CD14-positive monocyte (primary cell): ENCODE measurements at places on chromosomes 6 and 20.
A peak's percentile ranks its signal among the peaks of the same experiment; 100 is the strongest.

DNA sequence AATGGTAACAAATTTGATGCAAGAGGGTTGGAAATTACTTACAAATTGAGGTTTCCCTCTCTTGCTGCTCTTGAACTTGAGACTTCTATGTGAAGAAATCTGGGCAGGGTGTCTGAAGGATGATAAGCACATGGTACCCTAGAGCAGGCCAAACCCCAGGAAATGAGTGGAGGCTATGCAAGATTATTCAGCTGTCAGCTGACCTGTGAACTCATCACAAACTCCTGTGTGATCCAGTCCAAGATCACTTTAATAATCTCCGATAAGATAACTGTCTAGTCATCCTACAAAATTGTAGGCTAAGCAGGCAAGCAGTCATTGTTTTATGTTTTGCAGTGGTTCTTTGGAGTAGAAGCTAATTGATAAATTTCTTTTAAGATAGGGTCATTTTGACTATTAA lies 213.1 kb downstream of the BTBD3 start:
- DNase-seq = no peak

GRCh38 chr20:1894951-1895673 lies at the start of gene SIRPA:
Gene SIRPA, plus strand, starts transcription at chr20:1895407. Its CDS starts 41 bp downstream, at chr20:1895448.
- peak; percentile 73 for DNase-seq

- DNase-seq = no peak
Observed at GRCh38 chr20:37669773-37670236, 24.0 kb upstream of the CTNNBL1 start.

- no peak for DNase-seq
Observed at GRCh38 chr6:39421383-39422225, 99.1 kb upstream of the KCNK16 start.

DNA sequence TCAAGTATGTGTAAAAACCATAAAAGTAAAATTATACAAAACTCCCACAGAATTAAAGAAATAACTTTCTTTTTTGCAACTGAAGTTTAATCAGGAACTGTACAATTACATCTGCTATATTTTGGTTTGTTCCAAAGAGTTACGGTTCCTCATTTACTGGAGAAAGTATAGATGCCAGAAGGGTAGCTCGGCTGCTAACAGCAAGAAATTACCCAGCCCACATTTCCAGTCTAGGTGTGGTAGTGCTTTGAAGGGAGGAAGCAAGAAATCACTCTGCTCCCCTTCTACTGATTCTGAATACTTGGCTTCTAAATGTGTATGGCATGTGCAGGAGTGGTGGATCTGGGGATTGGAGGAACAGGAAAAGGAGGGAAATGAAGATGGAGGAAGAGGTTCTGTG lies 441.3 kb downstream of the CDC5L start:
- DNase-seq = peak; percentile 7

- no peak for DNase-seq
Observed at GRCh38 chr6:20932284-20932683, 398.0 kb downstream of the CDKAL1 start.

DNA sequence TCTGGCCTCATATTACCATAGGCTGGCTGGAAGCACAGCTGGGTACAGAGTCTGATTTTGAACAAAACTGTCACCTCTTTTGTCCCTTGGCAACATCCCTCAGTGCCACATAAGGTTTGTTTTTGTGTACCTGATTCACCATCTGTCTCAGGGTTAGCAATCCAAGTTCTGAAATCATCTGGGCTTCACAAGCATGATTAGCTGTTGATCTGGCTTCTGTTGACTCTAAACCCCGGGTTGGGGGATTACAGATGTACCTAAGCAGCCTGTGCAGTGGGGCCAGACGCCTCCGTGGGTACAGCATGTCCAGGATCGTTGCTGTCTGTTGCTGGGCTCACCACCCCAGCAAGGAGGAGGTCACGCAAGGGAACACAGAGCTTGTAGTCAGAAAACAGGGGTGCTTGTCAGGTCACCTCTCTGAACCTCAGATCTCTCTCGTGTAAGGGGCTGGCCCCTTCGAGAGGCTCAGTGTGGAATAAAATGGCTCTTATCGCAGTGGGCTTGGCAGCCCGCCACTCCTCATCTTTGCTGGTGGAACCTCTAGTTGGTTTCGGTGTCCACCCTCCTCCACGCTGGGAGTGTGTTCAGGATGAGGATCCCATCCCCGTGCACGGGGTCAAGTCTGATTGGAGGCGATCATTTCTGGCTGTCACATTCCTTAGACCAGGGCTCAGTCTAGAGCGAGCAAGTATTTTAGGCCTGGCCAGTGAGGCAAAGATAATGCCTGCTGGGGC lies 39.2 kb upstream of the ZNF831 start:
- DNase-seq = no peak

- DNase-seq = no peak
Observed at GRCh38 chr6:112207131-112207530, 47.2 kb downstream of the LAMA4 start.

DNA sequence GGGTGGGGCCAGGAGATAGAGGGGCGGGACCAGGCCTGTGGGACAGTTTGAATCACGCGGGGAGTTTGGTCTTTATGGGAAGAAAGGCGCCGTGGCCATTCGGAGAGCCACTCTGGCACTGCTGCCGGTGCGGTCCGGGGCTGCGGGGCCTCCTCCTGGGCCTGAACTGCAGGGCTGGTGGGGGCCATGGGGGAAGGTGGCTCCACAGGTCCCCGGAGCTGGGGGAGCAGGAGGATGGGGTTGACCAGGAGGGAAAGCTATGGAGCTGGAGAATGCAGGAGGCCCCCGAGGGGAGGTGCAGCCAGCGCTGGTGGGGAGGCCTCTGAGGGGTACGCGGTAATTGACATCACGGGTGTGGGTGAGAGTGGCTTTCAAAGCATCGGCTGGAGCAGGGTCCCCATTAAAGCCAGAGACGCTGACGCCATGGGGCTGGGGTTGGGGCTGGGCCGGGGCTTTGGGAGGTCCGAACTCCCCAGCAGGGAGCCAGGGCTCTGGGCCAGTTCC lies 1.8 kb upstream of the BHLHE23 start:
- DNase-seq = no peak

DNA sequence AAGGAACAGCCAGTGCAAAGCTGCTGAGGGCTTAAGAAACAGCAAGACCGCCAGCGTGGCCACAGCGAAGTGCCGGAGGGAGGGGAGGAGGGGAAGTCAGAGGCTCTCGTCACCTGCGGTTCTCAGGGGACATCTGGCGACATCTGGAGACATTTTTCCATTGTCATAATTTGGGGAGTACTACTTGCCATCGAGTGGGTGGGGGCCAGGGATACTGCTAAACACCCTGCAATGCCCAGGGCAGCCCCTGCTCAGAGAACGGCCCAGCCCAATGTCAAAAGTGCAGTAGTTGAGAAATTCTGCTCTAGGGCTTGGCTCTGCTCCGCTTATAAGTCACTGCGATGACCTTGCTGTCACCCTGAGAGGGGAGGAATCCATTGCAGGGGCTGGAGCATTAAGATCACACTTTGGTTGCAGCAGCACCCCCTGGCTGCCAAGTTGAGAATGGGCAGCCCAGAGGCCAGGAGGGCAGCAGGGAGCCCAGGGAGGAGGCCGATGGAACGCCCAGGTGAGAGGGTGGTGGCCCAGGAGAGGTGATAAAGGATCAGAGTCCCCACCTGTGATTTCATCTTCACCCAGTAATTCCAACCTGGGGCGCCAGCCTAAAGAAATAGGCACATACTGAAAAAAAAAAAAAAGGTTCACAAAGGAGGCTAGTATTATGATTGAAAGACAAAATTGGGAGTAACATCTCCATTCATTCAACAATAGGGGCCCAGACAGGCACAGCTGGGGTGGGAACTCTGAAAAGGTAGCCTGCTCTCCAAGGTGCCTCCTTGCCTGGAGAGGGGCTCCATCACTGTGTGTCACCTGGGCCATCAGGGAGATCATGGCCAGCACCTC lies 218.2 kb downstream of the BMP7 start:
- no peak for DNase-seq

DNA sequence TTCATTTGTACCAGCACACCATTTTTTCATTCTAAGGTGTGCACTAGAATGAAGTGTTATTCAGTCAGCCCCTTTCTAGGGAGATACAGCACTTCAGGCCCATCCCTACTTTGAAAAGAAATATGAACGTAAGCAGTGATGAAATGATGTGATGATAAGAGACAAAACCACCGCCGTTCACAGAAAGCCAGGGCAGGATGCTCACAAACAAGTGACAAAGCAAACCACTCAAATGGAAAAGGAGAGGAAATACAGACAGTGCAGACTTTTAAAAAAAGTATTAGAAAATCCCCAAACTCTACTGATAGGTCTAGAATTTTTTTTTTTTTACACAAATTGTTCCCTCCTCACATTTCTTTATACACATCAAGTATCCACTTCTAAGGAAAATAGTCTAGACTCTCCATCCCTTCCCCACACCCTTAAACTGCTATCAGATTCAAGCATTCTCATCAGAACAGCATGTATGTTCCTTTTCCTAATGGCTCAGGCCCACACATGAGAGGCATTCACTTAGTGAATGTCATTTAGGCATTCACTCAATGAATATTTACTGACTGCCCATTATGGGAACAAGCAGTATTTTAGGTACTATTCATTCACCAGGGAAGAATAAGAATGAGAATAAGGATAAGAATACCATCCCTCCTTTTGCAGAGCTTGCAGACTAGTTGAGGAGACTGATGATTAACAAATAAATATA lies 243.5 kb downstream of the GMPR start:
- no peak for DNase-seq

GRCh38 chr20:46530640-46531039 lies 17.3 kb upstream of the ZNF334 start:
- DNase-seq = no peak

GRCh38 chr6:64591676-64592036 lies 956.1 kb downstream of the PHF3 start:
- DNase-seq = no peak

GRCh38 chr6:68476611-68477010 lies 158.5 kb upstream of the ADGRB3 start:
- DNase-seq = no peak

GRCh38 chr20:50659975-50660670 lies 31.2 kb downstream of the RIPOR3 start:
- DNase-seq = no peak

DNA sequence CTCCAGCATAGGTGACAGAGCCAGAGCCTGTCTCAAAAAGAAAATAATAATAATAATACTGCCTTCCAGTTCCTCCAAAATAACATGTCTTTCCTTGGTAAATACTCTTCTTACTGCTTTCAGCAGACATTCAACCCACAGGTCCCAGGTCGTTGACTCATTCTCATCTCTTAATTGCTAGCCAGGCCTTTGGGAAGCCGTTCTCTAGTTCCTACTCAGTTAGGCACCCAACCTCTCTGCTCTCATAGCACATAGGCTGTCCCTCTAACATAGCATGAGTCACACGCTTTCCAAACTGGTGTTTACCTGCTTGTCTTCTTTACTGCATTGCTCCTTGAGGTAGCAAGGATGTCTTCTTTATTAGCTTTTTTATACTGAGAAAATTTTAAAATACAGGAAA lies 98.8 kb downstream of the LAMA2 start:
- no peak for DNase-seq

DNA sequence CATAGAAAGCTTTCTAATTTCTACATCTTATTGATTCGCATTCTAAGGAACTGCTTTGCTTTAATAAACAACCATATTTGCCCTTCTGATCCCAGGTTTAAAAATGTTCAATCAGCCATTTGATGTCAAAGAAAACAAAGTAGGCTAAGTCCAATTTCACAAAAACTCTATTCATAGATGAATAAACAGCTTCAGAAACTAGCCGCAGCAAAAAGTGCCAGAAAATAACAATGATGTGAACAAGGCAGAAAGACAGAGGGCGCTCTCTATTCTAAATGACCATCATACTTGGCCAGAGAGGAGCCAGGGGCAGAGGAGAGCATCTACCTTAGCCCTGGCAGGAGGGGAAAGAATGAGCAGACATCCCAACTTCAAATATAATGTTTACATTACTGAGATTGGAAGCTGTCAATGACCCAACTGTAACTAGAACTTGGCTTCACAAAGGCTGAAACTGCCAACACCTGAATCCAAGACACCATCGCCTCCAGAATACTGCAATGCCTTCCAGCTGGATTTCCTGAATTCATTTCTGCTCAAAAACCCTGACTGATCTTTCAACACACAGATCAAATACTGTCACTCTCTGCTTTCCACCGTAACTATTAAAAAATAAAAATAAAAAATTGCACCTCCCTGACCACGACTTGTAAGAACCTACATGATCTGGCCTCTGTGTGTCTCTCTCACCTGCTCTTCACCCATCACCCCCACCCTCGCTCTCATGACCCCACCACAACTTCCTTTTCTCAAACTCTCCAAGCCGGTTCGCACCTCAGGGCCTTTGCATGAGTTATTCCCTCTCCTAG lies 9.5 kb downstream of the CNKSR3 start:
- DNase-seq = no peak

DNA sequence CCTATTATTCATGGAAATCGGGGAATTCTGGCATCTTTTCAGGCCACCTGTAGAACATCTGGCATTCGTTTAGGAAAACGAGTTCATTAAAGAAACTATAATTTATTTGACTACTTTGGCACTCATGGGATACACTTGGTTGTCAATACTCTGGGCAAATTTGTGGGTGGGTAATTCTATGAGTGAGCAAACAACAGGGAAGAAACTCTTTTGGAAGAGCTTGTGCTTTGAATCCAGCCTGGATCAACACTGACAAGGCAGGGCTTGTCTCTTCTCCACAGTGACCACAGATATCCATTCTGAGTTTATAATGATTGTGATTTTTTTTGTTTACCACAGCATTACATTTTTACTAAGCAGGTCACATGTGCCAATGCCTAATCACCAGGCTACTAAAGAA lies 394.7 kb downstream of the THBS2 start:
- DNase-seq = no peak

- peak; percentile 50 for DNase-seq
Observed at GRCh38 chr20:50172347-50173013, 18.1 kb upstream of the CEBPB start.

DNA sequence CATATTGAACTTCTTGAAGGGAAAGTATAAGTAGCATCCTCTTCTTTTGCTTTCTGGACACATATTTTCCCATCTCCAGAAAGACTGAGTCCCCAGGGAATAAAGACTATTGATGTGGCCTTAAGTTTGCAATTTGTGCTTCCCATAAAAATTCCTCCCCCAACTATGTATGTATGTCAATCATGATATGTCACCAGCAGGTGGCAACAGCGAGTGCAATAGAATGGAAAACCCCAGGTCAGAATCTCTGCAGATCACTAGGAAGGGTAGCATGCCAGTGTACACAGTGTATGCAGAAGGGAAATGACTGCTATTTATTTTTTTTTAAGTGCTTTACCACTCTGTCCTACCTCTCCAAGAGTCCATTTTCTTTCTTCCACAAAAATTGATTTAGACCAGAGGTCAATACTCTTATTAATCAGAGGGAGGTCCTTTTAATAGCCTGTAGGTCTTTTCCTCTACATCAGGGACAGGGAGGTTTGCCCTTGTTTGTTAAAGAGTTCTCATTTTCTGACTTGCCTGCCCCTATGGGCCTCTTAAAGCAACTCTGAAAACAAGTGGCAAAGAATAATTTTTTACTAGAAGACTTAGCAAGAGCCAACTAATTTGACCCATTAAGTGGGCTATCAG lies 61.4 kb downstream of the BMP2 start:
- DNase-seq = peak; percentile 47

DNA sequence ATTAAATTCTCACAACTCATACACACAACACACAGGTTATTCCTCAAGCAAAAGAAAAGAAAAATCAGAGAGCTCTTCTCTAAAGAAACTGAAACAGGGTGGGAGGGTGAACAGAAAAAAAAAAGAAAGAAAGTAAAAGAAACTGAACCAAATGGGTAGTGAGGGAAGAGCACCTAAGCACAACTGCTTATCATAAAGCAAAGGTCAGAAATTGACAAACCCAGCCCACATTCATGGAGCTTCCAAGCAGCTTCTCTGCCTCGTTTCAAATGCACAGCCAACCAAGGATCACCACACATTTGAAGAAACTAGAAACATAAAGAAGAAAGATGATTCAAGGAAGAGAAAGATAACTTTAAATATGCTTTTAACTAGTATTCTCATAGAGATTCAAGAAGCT lies 90.5 kb downstream of the RNGTT start:
- DNase-seq = no peak
